ENCODE measurements at places on chromosomes 11 and 22. TPM values are rescaled to one million over a fixed set of nuclear protein-coding genes. Genes with fewer than 3 reads are reported as not detected.

DNA sequence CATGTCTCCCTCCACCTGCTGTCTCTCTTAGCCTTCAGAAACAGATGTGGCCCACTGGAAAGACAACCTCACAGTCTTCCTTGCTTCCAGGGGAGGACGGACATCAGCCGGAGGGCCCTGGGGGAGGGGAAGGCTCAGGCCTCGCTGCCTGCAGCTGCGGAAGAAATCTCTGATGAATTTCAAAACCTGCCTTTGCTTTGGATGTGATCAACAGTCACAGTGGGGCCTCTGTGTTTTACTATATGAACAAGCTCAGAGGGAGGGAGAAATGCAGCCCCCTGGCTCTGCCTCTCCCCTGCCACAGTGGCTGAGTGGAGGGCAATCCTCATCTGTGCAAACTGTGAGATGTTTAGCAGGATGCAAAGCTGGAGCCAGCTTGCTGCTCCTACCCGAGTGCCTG, 282.8 kb downstream of the NTM start:
- DNase-seq, result no peak

DNA sequence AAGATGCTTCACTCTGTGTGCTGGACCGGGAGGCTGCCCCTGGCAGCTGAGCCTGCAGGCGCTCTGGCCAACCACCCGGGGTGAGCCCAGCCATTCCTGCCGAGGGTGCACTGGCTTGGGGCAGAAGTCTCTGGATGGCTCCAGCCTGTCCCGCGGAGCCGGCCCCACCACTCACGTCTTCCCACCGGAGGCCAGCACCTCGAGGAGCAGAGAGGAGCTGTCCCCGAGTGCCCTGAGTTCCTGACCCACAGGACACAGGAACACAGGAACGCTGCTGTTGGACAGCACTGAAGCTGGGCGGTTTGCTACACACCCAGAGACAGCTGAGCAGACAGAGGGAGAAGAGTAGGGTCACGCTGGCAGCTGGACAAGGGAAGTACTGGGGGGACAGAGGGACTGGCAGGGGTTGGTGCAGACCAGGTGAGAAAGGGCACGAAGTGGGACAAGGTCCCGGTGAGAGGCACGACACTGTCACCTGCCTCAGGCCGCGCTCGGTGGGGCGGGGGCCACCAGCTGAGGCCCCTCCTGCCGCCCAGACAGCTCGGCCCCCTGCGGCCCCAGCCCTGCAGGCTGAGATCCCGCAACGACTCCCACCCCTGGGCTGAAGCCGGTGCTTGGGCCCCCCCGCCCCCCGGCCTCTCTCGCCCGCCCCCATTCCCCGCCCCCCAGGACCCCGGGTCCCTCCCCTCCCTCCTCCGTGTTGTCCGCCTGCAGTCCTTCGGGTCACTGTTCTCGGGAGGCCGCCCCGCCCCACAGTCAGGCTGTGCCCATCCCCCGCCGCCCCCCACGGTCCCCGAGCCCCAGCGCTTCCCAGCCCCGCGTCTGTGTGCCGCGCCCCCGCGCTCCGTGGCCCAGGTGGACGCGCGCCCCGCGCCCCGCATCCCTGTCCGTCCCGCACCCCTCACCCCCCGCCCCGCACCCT, 624 bp upstream of the B4GALNT4 start:
- no peak for DNase-seq

DNA sequence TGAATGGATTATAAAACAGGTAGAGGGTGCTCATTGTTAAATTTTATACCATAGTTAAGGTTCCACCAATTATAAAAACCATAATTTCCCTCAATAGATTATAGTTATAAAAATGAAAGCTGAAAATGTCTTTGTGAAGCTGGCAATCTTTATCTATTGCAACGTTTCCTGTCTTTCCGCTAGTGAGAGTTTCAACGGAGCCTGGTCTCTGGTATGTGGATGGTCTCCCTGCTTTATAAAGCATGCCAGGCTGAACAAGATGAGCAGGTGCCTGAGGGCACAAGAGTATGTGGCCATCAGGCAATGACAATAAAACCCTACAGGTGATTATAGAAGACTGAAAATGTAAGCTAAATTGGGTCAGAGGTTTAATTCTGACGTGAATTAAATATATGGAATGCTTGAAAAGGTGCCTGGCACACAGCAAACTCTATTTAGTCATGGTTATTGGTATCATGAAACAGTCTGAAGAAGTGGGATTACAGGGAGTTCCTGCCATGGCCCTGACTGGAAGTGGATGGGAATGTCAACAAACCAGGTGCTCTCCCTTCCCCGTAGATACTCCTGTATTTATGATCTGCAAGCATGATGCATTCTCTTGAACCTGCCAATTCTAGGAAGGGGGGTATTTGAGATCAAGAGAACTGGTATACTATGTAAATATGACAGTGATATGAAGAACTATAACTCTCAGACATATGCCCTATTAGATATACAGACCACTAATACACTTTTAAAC, 115.7 kb downstream of the ENTHD1 start:
- no peak for DNase-seq

GRCh38 chr11:76806608-76807205, 23.6 kb downstream of the TSKU start:
- DNase-seq, result no peak

Gene TSSK2
- total RNA-seq, result not detected

Data from activated CD8-positive, alpha-beta memory T cell treated with anti-CD3 and anti-CD28 coated beads, Interleukin-2, amount 10 ng/mL, durations not matched to agents 7 days and 5 days (primary cell).